Muscle of leg (tissue), 16 donors: ENCODE measurements at places on chromosomes 13 and 19. TPM values are rescaled to one million over a fixed set of nuclear protein-coding genes. Genes with fewer than 3 reads are reported as not detected.

The IL4I1 gene
- 0.53 TPM for total RNA-seq

The PDX1 gene
- total RNA-seq = not detected

The PTGER1 gene
- 0.09 TPM for total RNA-seq

The CCNA1 gene
- total RNA-seq = 0.75 TPM

The LYL1 gene
- 5.0 TPM for total RNA-seq

The KCNN4 gene
- 0.40 TPM for total RNA-seq

The FUT6 gene
- not detected for total RNA-seq

The ACER1 gene
- total RNA-seq = not detected

The PDE4C gene
- 3.3 TPM for total RNA-seq

The SLITRK5 gene
- total RNA-seq = 1.6 TPM

The KCNJ14 gene
- total RNA-seq = 0.49 TPM

The EBPL gene
- total RNA-seq = 26.1 TPM

The HIF3A gene
- 93.6 TPM for total RNA-seq

The CCDC8 gene
- total RNA-seq = 73.9 TPM

The CD33 gene
- total RNA-seq = 2.3 TPM

The CNN1 gene
- 72.4 TPM for total RNA-seq

The PDE4A gene
- 1.2 TPM for total RNA-seq

The CRLF1 gene
- total RNA-seq = 35.0 TPM

The OLFM2 gene
- 13.1 TPM for total RNA-seq

The CD177 gene
- 0.09 TPM for total RNA-seq
